Nephron progenitor cell (in vitro differentiated cells): ENCODE measurements at places on chromosomes 12 and 14.
A peak's percentile ranks its signal among the peaks of the same experiment; 100 is the strongest.

DNA sequence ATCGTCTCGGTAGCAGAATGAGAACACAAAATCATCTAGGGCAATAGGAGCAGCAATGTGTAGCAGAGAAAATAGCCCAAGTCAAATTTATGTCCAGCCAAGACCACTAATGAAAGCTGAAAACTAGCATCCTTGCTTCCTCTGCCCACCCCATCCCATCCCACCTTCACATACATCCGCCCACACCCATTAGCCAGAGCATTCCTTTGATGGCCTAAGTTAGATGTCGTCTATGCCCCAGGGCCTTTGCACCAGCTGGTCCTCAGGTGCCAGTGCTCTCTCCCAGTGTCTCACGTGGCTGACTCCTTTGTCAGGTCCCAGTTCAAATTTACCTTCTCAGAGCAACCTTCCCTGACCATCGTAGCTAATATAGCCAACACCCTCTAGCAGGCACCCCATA is 17.8 kb upstream of the PPP2R5C start:
- no peak for DNase-seq

- no peak for DNase-seq
These were observed 8.3 kb downstream of the OR10AD1 start for GRCh38 chr12:48194799-48195201.

DNA sequence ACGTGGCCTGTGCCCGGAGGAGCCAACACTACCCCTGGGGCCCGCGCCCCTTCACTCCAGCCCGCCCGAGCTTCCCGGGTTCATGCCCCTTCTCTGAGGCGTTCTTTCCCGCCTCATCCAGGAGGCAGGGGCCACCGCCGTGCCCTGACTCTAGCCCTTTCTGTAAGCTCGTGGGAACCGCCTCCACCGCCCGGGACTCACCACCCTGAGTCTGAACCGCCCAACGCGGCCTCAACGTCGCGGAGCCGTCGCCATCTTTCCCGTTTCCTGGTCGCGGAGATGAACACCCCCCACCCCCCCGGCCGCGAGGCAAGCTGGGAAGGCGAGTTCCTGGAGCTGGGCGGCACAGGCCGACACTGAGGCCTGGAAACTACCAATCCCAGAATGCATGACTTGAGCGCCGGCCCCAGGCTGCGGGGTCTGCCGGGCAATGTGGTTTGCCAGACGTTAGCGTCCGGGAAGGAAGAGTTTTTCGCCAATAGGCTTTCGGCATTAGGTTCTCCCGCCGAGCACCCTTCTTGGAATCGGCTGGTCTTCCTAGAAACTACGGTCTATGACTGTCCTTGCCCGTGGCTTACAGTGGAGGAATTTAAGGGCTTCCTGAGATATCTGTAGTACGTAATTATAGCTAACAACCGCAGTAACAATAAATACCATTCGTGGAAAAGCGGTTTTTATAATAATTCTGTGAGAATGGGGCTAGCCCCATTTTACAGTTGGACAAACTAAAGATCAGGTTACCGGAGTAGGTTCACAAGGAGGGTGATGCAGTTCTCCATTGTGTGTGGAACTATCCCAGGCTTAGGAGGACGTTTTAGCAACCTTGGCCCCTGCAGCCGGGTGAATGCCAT is at the start of gene DDX23:
Gene DDX23, minus strand, starts transcription at position 281 of the 851 bp plus-strand sequence. CDS start 6,381 bp downstream, outside the sequence.
- DNase-seq = peak; percentile 89

GRCh38 chr12:131383291-131383690 is 327.6 kb upstream of the SFSWAP start:
- no peak for DNase-seq

GRCh38 chr12:45668641-45669040 is 60.9 kb upstream of the ARID2 start:
- no peak for DNase-seq

DNA sequence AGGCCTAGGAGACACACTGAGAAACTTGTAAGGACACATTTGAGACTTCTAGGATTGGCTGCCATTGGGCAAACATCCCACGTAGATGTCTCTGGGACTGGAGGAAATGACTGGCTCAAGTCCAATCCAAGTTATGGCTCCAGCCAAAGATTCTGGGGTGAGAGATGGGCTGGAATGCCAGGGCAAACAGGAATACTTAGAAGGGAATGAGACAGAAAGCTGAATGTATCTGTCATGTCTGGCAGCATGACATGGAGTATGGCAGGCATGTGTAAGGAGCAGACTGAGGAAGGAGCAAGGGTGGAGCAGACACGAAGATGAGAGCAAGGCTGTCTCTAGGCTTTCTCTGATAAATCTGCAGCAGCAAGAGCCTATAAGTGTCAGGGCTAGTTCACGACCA is 209.2 kb downstream of the PHLDA1 start:
- no peak for DNase-seq

DNA sequence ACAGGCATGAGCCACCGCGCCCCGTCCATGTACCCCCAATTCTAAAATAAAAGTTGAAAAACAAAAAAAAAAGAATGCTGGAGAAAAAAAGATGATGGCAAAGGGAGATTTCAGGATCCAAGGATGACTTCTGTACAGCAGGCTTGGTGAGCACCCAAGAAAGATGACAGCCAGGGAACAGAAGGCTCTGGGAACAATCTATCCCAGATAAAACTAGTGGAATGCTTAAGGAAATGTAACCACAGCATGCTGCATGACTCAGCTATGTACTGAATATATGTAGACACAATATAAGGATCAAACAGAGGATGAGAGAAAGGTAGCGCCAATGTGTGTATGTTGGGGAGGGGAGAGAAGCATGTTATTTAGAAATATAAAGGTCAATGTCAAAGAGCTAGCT is 123.7 kb upstream of the TMTC1 start:
- no peak for DNase-seq

- no peak for DNase-seq
These were observed 5.2 kb downstream of the ANO4 start for GRCh38 chr12:100799770-100800169.

DNA sequence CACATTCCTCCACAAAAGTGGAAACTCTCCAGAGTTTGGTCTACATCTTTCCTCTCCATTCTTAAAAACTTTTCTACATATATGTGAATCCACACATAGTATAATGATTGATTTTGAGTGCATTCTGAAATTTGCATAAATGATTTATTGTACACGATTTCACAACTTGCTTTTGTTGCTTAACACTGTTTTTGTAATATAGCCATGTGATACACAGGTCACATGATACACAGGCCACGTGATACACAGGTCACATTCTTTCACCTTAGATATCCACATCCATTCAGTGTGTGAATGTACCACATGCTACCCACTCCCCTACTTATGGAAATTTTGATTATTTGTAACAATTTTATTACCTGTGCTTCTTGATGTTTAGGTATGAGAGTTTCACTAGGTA is 319.1 kb downstream of the ZFP36L1 start:
- DNase-seq = no peak

DNA sequence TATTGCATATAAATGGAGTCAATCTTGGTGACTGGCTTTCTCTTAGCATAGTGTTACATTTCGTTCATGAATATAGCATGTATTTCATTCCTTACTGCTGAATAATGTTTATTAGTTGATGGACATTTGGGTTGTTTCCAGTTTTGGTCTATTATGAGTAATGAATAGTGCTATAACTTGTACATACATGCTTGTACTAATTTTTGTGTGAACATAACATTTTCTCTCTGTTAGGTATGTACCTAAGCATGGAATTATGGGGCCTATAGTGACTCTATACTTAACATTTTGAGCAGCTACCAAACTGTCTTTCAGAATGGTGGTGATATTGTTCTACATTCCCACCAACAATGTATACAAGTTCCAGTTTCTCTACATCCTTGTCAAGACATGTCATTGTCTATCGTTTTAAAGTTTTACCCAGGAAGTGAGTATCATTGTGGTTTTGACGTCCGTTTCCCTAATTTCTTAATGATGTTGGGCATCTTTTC is 23.1 kb downstream of the ATP2A2 start:
- DNase-seq = no peak

- no peak for DNase-seq
These were observed 881 bp upstream of the PUS1 start for GRCh38 chr12:131928080-131928710.

DNA sequence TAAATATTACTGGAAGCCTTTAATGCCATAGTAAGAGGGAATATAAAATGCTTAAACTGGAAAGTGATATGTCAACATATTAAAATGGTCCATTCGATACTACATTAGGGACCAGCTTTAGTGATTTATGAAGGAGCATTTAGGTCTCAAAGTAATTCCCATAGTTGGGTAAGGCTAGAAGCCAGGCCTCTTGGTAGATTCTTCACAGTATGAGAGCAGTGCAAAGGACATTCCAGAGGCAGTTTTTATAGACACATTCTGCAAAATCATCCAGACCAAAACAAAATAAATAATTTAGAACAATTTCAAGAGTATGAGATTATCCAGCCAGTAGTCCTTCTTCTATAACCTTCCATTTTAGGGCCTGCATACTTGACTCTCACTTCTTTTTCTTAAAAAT is 142.6 kb upstream of the PDZRN4 start:
- DNase-seq = no peak
